ENCODE measurements at places on chromosomes 3 and 15. TPM values are rescaled to one million over a fixed set of nuclear protein-coding genes. Genes with fewer than 3 reads are reported as not detected.

The TICRR gene
- total RNA-seq, result 0.08 TPM

The PLAAT1 gene
- total RNA-seq, result 8.1 TPM

The CHST2 gene
- 1.8 TPM for total RNA-seq

The CCR4 gene
- total RNA-seq, result not detected

The LINS1 gene
- 9.3 TPM for total RNA-seq

GRCh38 chr3:14780927-14781507 is 37.7 kb upstream of the FGD5 start:
- H3K4me1 ChIP-seq, result peaks cover 18% of the 10 kb centered on the region
- H3K27me3 ChIP-seq, result peaks cover 22% of the 10 kb centered on the region
- no peaks in the 10 kb centered on the region for H3K36me3 ChIP-seq
- peak; percentile 64 for DNase-seq
- H3K4me3 ChIP-seq, result no peak overlapping the region
- no peak overlapping the region for H3K27ac ChIP-seq

- H3K36me3 ChIP-seq, result no peaks in the 10 kb centered on the region
- DNase-seq, result no peak
- no peaks in the 10 kb centered on the region for H3K4me1 ChIP-seq
- H3K4me3 ChIP-seq, result no peak overlapping the region
- H3K27ac ChIP-seq, result no peak overlapping the region
Measured at GRCh38 chr15:69067296-69067695, 52.8 kb downstream of the NOX5 start.

DNA sequence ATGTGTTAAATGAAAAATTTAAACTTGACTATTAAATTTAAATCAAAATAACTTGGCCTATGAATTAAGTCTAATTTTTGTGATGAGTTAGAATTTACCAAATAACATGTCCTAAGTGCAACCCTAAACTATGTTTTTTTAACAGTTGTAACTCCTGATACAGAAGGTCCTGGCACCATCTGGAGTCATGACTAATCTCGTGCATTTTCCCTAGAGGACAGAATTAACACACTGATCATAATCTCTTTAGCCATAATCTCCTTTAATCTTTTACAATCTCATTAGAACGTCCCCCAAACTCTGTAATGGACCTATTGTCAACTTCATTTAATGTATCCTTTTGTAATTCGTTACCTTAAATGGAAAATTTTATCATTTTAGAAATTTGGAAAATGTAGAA is 100.6 kb downstream of the SUCNR1 start:
- no peaks in the 10 kb centered on the region for H3K4me1 ChIP-seq
- no peak overlapping the region for H3K4me3 ChIP-seq
- H3K36me3 ChIP-seq, result no peaks in the 10 kb centered on the region
- no peak for DNase-seq

DNA sequence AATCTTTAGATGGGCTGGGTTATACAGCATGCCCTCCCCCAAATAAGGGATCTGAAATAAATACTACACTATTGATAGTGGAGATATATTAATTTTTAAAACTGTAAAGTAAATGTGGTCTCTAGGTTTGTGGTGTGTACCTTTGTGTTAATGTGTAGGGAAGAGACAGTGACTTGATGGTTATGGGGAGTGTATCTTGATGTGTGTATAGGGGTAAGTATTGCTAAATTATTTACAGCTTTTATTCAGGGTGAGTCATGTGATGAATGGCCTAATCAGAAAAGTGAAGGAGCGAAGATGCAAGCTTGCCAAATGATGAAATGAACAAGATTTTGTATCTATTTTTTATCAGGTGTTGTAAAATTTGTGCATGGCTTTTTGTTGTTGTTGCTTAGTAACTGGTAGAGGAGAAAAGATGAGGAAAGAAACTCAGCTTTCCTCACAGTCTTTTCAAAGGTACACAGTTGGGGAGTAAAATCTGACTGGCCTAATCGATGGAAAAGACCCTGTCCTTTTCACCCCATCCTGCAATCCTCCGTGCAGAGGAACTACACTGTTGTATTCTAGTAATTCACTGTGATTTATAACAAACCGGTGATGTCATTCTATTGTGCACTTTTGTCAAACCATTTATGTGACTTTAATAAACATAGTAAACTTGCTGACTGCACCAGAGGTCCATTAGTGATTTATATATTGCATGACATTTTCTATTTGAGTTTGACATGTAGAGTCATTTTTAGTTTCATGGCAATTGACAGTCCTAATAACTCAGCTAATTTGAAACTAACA is 17.7 kb downstream of the FEM1B start:
- H3K36me3 ChIP-seq, result peaks cover 19% of the 10 kb centered on the region
- no peak overlapping the region for H3K4me3 ChIP-seq
- DNase-seq, result no peak
- H3K27me3 ChIP-seq, result no peaks in the 10 kb centered on the region

DNA sequence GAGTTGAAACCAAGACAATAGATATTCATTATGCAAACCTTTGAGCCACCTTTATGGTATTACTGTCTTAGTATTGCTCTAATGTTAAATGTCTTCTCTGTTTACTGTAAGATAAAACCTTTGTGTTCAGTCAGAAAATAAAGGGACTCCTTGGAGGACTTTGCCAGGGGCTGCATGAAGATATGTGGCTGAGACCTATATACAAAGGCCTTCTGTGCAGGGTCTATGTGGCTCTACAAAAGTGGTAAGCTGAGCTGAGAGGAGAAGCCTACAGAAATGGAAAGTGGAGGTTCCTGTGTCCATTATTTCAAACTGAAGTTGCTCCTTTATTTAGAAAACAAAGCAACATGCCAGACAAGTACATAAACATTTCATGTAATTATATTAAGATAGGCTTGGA is 131.5 kb downstream of the FNDC3B start:
- no peaks in the 10 kb centered on the region for H3K27me3 ChIP-seq
- DNase-seq, result no peak
- H3K4me1 ChIP-seq, result peaks cover 91% of the 10 kb centered on the region
- no peak overlapping the region for H3K4me3 ChIP-seq
- no peaks in the 10 kb centered on the region for H3K36me3 ChIP-seq

GRCh38 chr15:34904527-34904926 is 65.0 kb downstream of the AQR start:
- no peaks in the 10 kb centered on the region for H3K4me1 ChIP-seq
- no peak overlapping the region for H3K4me3 ChIP-seq
- peaks cover 68% of the 10 kb centered on the region for H3K36me3 ChIP-seq
- H3K27ac ChIP-seq, result no peak overlapping the region
- no peaks in the 10 kb centered on the region for H3K27me3 ChIP-seq
- no peak for DNase-seq

DNA sequence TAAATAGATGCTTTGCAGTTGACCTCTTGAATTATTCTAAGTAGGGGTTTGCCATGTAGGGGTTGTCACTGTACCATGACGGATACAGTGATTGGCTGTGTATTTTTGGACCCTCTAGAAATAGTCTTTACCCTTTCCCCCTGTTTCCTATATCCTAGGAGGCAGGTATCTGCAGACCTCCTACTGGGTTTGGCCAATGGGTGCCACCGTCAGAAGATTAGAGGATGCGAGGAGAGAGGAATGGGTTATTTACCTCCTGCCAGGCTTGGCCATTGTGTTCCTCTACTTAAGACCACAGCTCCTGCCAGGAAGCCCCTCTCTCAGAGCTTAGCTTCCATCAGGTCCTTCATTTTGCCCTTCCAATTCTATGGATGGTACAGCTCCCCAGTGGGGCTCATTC is 40.2 kb upstream of the CLRN1 start:
- no peak for DNase-seq
- no peaks in the 10 kb centered on the region for H3K4me1 ChIP-seq
- H3K4me3 ChIP-seq, result no peak overlapping the region
- H3K27me3 ChIP-seq, result peaks cover 15% of the 10 kb centered on the region
- no peaks in the 10 kb centered on the region for H3K36me3 ChIP-seq

Data from left ventricle myocardium inferior (tissue), 1 donor.